ENCODE measurements at places on chromosomes 12 and 14.

GRCh38 chr12:26810330-26810729, 22.7 kb downstream of the ITPR2 start:
- DNase-seq: no peak

DNA sequence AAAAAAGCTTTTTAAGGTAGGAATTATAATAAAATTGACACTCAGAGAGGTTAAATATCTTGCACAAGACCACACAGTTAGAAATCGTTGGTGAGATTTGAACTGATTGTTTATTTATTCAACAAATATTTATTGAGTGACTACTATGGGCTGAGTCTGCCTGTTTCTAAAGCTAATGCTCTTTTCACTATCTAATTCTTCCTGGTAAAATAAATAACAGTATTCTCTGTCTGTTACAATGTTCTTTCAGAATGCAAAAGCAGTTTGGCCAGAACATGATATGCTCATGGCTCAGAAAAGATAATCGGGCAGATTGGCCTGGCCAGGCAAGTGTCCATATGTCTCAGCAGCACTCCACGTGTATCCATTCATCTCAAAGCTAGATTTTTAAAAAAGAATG, 82.0 kb downstream of the BTG1 start:
- no peak for DNase-seq

DNA sequence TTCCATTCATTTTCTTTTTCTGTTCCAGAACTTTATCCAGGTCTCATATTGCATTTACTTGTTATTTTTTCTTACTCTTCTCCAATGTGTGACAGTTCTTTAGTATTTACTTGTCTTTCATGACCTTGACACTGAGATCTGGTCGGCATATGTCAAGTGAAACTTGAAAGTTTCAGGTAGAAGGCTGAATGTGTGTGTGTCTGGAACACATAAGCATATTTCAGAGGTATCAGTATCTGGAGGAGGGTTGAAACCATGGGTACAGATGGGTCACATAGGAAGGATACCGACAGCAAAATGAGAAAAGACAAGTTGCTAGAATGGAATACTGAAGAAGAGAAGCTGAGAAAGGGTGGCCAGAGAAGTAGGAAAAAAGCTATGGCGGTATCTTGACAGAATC, 22.5 kb upstream of the PTGDR start:
- DNase-seq: no peak

DNA sequence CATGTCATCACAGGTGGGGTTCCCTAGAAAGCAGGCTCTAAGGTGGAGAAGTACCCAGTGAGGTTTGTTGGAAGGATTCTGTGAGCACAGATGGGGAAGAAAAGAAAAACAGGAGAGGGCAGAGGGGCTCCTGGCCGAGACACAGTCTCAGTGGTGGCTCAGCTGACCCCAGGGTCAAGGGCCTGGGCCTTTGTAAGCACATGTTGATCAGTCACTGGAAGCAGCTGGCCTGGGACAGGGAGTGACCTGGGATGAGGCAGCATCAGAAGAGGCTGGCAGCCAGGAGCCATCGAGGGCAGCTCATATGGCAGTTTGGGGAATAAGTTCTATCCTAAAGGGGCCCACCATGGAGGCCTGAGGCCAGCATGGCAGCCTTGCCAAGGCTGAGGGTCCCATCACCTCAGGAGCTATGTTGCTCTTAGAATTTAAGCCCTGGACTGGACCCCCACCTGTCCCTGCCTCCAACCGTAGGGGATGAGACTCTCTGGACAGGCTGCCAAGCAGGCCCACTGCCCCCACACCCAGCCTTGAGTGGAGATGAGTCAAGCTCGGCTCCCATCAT, 6.3 kb upstream of the TMEM179 start:
- no peak for DNase-seq

DNA sequence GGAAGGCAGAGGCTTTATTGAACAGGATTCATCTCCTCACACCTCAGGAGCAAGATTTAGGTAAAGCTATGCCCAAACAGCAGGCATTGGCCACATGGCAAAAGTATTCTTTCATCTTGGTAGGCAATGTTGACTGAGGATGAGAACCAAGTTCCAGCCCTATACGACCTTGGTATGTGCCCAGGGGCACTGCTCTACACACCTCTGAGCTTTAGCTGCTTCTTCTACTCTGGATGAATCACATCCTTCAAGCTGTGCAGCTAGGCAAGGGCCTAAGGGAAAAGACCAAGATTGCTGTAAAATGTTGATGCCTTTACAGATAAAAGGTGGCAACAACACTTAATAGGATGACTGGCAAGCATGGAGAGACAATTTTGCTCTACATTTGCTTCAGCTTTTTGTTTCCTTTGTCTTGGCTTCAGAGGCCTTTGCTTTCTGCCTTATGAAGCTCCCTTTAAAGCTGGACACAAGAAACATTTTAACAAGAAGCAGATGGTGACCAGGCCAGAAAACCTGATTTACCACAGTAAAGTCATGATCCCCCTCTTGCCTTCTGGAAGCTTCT, 183.3 kb upstream of the KITLG start:
- DNase-seq: no peak

Data from CD4-positive, alpha-beta T cell treated with Interleukin-21 for 1 hour (primary cell).